ENCODE measurements at places on chromosomes 2 and 18.

DNA sequence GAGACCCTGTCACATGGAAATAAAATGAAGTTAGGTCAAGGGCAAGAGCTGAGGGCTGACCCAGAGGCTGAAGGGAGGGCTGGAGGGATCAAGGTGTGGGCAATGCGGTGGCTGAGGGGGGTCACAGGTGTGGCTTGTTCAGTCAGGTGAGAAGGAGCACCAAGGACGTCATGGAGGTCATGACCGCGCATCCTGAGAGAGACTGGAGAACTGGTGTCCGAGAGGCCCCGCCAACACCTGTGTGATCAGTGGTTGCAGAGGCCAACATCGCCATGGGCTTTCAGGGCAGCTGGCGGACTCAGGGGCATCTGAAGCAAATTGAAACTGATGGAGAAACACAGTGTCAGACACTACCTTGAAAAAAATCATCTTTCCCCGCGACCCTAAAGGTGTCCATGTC is 13.0 kb downstream of the TOGARAM2 start:
- no peak for DNase-seq

- DNase-seq = no peak
Measured at GRCh38 chr18:45376193-45376592, 239.1 kb upstream of the SLC14A2 start.

DNA sequence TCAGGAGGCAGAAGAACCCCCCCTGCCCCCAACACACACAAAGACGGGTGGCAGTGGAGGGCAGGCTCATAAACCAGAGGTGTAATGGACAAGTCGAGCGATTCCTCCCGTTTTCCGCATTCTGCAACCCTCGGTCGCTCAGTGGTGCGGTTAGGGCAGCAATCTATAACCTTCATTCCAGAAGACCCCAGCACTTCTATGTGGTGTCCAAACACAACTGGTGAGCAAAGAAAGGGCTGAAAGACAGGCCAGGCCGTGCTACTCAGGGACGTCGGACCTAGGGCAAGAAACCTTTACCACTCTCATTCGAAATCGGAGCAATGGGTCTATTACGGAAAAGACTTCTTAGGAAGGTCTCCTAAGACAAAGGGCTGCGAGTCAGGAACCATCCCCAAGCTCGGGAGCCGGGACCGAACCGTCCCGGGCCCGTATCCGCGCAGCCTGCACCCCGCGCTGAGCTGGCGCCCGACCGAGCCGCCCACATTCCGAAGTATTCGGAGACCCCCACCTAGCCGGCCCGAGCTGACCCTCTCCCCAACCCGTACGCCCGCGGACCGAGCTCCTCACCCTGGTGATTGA is 568 bp downstream of the ARL5A start:
- DNase-seq = peak; percentile 2

GRCh38 chr2:112818094-112818902 is 18.3 kb downstream of the IL1B start:
- DNase-seq = no peak

DNA sequence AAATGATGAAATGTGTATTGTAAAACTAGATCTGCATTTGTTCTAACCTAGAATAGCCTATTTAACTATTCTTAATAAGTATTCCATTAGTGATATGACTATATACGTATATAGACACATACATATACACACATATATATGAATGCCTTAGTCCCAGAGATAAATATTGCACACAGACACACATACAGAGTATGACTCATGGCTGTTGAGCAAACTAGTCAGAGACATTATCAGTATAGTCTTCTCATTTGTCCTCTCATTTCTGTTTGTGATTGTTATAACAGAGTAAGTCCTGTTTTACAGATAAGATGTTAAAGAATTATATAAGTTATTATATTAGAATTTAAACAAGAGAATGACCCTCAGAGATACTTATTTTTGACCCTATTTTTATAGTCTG is 202.5 kb downstream of the CCDC102B start:
- no peak for DNase-seq

DNA sequence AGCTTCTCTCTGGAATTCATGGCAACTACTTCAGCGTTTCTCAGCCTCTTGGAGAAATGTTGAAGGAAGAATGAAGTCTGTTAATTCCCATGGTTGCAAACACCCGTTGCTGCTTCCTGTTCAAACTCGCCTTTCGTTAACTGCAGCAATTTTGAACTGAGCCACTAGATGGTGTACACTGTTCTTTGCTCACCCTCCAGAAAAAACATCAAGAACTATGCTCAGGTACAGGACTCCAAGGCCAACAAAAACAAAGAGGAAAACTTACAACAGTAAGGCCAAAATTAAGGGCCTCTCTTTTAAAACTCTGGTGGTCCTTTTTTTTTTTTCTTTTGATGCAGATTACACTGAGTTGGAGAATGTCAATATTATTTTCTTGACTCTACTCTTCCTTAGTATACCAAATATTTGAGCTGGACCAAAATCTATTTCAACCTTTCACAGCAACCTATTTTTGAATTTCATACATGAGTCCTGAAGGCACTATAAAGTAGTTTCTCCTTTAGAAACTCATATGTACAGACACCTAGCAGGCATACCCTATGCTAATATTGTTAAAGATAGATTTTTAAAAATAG is 58.2 kb downstream of the KLHL14 start:
- DNase-seq = no peak

GRCh38 chr2:58914733-58915505 is 673.8 kb upstream of the FANCL start:
- DNase-seq = no peak

- no peak for DNase-seq
Measured at GRCh38 chr2:49621016-49621415, 466.7 kb upstream of the FSHR start.

DNA sequence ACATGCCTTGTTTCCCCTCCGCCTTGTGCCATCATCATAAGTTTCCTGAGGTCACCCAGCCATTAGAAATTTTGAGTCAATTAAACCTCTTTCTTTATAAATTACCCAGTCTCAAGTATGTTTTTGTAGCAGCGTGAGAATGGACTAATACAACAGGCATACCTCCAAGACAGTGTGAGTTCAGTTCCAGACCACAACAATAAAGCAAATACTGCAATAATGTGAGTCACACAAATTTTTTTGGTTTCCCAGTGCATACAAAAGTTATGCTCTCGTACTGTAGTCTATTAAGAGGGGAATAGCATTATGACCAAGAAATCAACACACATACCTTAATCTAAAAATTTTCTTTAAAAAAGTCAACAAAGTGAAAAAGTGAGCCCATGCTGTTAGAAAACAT is 217.2 kb downstream of the NR4A2 start:
- DNase-seq = no peak

DNA sequence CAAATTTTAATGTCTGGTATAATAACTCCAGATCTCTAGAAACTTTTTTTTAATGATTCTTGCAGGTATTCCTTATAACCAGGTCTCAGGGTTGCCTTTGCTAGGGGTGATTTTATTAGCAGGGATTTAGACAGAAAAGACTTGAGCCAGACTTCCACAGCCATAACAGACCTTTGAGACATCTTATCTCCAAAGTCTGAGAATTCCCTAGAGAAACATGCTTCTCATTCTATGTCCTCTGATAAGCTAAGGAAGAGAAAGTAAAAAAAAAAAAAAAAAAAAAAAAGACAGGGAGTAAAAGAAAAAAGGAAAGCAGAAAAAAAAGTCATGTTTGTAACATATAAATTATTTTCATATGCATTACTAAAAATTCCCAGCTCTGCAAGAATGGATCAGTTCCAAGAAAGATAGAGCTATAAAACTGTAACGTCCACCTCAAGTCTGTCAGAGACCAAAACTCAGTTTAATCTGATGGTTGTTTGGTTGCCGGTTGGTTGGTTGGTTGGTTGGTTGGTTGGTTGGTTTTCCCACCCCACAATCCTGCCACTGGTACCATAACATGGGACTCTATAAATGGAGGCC is 153.8 kb downstream of the COL6A3 start:
- no peak for DNase-seq

DNA sequence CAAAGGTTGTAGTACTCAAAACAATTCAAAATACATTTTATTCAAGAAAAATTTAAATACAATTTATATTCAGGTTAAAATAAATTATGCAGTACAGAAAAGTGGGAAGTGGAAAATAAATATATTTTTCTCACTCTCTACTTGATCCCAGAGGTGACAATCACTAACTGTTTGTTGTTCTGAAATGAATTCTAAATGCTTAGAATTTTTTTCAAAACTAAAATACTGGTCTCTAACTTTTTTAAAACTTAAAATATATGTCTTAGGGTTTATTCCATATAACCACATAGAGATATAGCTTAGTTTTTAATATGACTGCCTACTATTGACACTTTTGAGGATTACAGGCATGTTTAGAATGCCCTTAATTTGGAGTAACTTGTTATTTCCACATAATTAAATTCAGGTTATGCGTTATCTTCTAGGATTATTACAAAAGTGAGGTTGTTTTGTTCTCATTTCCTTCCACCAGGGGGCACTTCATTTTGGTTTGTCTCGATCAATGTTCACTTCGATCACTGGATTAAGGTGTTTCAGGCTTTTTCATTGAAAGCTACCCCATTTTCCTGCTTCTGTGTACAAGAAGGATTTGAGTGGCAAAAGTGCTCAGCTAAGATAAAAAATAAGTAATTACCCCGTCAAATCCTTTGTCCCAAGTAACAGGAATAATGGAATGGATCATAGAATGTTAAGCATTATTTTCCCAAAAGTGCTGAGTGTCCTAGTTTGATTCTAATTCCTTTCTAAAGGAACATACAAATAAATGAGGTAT is 27.1 kb upstream of the TFPI start:
- DNase-seq = no peak

GRCh38 chr2:73890301-73891092 is 2.3 kb upstream of the ACTG2 start:
- DNase-seq = no peak

DNA sequence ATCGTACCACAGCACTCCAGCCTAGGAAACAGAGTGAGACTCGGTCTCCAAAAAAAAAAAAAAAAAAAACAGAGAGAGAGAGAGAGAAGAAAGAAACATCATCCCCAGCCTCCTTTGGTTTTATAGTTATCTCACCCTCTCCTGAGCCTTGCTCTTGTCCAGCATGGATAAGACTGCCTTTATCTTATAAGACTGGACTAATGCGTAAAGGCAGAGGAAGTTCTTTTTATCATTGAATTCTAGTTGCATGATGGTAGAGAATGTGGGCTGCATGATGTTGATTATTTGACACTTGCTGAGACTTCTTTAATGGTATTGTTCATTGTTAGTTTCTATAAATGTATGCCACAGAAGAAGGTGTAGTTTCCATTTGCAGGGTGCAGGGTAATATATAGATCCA is 124.4 kb downstream of the ZBTB7C start:
- no peak for DNase-seq

GRCh38 chr2:191797942-191798876 is 48.7 kb downstream of the CAVIN2 start:
- DNase-seq = no peak

- DNase-seq = no peak
Measured at GRCh38 chr18:10135302-10135926, 221.6 kb downstream of the VAPA start.

DNA sequence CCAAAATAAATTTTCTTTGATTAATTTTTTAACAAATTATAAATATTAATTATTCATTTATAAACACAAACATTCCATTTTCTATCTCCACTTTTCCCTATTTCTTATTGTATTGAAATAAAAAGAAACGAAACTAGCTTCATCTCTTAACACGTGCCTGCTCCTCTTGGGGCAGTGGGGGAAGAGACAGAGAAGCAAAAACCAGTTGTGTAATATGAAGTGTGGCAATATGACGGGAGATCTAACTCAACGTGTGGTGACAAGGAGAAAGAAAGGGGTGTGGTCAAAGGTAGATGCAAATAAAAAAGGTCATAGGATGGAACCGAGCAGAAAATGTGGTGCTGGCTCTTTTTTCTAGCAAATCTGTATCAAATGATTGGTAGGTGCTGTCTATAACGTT is 106.9 kb upstream of the SLC8A1 start:
- DNase-seq = no peak

GRCh38 chr2:68512326-68512725 is 44.9 kb downstream of the APLF start:
- DNase-seq = no peak

- DNase-seq = no peak
Measured at GRCh38 chr18:63113899-63114565, 205.5 kb downstream of the BCL2 start.

DNA sequence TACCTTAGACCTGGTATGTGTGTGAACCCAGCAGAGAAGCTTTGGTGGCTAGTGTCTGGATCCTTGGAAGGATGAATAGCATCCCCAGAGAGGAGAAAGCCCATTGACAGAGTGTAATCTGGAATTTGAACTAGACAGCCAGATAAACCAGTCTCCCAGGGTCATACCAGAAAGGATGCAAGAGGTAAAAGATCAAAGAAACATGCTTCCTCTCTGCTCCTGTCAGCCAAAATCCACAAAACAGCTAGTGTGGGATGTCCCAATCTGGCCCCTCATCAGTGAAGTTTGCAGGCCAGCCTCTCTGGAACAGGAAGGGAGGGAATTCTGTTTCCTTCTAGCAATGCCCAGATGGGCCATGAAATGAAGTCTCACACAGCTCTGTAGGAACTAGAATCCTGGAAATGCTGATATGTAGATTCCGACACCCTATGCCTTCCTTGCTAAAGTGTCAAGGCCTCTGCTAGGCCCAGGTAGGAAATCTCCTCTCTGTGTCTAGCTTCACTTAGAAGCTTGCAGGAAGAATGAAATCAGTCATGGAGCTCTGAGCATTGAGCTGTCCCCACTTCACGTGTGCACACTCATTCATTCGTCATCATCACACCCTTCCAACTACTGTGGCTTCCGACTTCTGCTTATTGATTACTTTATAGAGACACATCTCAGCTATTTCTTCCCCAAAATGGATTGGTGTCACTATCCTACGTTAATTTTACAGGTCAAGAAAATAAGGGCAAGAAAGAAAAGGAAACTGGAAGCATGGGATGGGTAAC is 38.0 kb downstream of the EVA1A start:
- DNase-seq = no peak

GRCh38 chr2:54560146-54560881 is 104.2 kb downstream of the SPTBN1 start:
- no peak for DNase-seq

DNA sequence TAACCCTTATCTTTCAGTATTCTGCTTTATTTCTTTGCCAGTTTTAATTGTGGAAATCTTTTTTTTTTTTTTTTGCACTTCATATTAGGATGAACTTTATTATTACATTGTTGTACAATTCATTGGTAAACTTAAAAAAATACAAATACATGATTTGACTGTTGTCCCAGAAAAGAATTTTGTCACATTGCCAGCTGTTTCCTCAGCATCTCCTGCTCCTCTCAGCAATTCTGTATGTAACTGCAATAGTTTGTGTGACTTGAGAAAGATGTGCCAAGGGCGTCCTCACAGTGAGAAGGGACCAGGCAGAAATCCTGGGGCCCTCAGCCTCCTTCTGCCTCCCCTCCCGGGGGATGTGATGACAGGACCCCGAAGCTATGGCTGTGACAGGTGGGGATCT is 254.4 kb downstream of the NBAS start:
- no peak for DNase-seq

GRCh38 chr2:83016343-83017110 is 1442.6 kb downstream of the SUCLG1 start:
- no peak for DNase-seq
